ENCODE measurements at places on chromosomes 6 and 20.

DNA sequence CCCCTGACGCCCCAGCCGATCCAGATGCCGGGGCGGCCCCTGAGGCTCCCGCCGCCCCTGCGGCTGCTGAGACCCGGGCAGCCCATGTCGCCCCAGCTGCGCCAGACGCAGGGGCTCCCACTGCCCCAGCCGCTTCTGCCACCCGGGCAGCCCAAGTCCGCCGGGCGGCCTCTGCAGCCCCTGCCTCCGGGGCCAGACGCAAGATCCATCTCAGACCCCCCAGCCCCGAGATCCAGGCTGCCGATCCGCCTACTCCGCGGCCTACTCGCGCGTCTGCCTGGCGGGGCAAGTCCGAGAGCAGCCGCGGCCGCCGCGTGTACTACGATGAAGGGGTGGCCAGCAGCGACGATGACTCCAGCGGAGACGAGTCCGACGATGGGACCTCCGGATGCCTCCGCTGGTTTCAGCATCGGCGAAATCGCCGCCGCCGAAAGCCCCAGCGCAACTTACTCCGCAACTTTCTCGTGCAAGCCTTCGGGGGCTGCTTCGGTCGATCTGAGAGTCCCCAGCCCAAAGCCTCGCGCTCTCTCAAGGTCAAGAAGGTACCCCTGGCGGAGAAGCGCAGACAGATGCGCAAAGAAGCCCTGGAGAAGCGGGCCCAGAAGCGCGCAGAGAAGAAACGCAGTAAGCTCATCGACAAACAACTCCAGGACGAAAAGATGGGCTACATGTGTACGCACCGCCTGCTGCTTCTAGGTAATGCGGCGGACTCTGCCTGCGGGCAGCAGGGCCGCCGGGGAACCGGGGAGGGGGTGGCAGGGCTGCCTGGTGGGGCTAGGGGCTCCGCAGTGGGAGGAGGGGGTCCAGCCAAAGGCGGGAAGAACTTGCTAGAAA lies 2.3 kb downstream of the GNAS start:
- no peak for DNase-seq

GRCh38 chr20:37298190-37298939 lies 8.9 kb downstream of the MANBAL start:
- DNase-seq = no peak

GRCh38 chr20:18223409-18223808 lies 64.9 kb upstream of the ZNF133 start:
- no peak for DNase-seq

DNA sequence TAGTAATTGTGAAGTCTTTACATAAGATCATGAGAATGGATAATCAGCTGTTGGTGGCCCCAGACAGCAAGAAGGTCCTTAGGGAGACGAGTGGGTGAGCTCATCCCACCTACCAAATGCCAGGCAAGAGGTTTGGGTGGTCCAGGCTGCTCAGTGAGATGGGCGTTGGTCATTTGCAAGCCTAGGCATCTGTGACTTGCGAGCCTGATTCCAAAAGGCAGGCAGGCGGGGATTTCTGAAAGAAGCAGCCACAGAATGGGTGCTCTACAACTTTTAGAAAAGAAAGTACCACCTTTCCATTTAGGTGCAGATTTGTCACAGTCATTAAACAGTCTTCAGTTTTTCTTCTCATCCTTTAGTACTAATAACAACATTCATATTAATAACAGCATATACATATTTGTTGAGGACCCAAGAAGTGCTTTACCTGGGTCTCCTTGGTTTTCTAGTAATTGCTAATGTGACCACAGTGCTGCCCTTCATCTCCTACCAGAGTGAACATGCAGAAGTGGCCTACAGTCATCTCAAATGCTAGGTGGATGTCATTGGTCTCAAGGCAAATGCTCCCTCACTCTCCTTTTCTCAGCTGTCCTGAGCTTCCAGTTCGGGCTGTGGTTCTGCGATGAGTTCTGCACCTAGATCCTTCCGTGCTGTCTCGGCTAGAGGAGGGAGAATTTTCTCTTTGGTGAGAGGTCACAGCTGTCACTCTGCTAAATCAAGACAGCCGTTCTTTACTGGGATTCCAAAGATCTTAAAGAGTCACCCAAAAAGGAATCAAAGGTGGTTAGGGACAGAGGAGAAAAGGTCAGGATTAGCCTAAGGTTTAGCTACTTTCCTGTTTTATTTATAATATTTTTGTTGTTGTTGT lies 2.7 kb downstream of the WRNIP1 start:
- no peak for DNase-seq

DNA sequence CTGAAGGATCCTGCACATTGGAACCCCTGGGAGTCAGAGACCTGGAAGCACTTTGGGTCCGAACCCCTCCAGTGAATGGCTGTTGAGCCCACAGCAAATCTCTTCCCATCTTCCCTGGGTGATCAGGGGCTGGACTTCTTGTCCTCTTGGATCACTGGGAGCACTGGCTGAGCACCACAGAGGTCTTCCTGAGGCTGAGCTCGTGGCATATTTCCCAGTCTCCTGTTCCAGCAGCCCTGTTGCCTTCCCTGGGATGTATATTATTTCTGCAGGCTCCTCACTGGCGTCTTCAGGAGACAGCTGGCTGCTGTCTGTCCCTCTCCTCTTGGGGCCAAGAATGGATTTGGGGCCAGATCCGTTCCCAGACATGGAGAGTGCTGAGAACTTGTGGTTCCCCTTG lies 43.4 kb downstream of the PTK7 start:
- DNase-seq = no peak
